NCI-H1694 (cell line): ENCODE measurements at places on chromosomes 1 and 21.

DNA sequence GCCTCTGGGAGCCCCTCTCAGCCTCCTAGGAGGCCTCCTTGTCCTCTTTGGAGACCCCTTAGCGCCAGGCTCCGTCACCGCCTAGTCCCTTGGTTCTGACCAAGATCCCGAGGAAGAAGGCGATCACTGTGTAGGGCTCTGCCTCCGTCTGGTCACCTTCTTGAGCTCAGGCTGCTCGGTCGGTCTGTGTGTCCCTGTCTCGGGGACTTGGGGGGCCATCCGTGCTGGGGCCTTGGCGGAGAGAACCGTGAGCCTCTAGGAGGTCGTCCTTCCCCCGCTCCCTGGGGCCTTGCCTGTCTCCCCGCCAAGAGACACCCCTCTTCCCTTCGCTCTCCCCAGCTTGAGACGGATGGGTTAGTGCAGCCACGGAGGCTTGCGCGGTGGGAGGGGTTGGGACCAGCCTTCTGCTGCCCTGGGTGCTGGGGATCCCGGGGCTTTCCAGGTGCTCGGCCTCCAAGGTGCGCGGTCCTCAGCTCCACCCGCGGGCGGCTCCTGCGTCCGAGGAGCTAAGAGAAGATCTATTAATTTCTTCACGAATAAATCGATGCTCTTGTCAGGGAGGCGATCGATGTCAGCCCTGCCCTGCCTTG is 701 bp upstream of the INSRR start:
- no peak for DNase-seq

DNA sequence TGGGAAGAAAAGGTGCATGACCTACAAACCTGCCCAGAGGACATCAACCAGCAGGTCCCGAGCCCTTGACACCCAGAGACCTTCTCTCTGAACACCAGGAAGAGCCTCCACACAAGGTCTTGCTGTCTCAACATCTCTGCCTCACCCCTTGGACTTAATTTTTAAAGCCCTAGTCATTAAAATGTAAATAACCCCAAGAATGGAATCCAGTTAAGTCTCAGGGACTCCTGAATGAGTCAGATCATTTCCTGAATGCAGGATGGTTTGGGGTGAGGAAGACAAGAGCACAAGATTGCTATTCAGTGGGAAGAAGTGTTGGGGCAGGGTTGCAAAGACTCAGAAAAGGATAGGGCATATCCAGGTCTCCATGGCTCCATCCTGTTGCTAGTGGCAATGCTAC is 17.8 kb upstream of the GRIK3 start:
- no peak for DNase-seq

DNA sequence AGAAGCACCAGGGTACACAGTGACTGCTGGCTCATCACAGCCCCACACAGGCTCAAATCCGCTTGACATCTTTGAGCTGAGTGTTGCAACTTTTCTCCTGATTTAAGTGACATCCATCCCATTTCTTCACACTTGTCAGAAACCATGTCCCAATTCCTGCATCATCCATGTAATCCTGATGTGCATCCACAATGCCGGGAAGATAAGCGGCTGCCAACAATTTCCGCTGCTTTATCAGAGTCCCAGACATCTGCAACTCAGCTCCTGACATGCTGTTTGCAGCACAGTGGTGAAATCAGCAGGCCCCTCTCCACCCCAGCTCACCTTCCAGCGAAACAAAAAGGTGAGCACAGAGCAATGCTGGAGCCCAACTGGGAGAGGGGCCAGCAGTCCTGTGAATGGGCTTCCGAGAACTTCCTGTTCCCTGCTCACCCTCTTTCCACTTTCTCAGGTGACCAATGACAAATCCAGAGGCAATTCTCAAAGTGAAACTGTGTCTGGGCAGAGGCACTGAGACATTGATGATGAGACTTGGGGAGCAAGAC is 581.0 kb downstream of the AJAP1 start:
- no peak for DNase-seq

GRCh38 chr1:157580179-157580827 is 17.6 kb downstream of the FCRL4 start:
- DNase-seq, result peak; percentile 11

DNA sequence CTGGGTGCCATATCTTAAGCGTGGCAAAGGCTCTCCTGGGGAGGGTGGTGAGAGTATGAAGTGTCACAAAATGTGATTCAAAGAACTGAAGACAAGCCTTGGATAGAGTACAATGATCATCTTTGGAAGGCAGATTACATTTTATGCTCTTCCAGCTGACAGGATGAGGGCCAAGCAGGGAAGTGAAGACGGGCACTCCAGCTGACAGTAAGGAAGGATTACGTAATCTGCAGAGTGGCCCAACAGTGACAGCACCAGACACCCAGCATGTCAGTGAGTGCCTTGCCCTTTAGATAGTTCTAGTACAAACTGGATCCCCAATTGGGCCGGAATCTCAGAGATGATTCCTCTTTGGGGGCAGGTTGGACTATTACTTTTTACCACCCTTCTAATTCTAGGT is 52.7 kb downstream of the UBE2T start:
- no peak for DNase-seq

- DNase-seq, result no peak
These were observed 154.4 kb downstream of the FASLG start for GRCh38 chr1:172813330-172813729.

DNA sequence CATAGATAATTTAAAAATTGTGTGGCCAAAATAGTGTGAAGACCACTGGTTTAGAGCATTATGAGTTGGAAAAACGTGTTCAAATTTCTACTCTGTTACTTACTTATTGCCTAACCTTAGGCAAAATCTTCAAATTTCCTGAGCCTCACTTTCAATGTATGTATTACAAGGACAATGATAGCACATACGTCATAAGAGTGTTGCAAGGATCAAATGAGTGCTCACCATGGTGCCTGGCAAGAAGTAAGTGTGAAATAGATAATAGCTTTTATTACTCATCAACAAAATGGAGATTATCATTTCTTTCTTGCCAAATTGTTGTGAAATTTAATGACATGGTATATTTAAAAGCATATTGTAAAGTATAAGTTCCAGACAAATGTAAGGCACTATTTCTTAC is 57.2 kb downstream of the FH start:
- DNase-seq, result no peak

- no peak for DNase-seq
These were observed 5.9 kb upstream of the WDR64 start for GRCh38 chr1:241646201-241646600.

DNA sequence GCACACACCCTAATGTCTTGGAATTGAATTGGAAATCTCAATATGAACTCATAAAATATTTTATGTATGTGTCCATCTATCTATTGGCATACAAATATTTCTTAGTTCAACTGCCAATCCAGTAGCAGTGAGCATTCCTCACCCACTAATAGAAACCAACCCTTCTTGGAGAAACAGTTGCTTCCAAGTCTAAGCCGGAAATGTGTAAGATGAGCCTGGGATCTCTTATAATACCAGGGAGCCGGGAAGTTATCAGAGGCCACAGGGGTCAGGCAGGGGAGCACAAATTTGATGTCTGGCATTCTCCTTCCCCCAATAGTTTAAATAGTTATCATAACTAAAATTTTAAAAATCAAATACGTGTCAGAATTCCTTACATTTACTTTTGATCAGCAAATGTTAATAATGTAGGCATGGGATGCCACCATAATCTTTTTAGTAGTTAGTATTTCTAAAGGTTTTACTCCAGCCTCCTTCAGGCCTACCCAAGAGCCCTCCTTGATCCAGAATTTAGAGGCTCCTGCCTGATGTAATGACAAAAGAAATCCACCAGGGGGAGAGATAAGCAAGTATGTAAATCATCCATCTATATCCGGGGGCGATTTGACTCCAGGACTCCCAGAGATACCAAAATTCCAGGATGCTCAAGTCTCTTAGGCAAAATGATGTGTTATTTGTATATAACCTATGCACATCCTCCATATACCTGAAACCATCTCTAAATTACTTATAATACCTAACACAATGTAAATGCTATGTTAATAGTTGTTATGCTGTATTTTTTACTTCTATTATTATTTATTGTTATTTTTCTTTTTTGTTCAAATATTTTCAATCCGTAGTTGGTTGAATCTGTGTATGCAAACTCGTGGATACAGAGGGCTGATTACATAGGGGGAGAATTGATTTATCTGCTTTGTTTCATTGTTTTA is 218.7 kb upstream of the COA6 start:
- peak; percentile 70 for DNase-seq

GRCh38 chr21:37751268-37751975 is 164.8 kb downstream of the KCNJ6 start:
- no peak for DNase-seq

DNA sequence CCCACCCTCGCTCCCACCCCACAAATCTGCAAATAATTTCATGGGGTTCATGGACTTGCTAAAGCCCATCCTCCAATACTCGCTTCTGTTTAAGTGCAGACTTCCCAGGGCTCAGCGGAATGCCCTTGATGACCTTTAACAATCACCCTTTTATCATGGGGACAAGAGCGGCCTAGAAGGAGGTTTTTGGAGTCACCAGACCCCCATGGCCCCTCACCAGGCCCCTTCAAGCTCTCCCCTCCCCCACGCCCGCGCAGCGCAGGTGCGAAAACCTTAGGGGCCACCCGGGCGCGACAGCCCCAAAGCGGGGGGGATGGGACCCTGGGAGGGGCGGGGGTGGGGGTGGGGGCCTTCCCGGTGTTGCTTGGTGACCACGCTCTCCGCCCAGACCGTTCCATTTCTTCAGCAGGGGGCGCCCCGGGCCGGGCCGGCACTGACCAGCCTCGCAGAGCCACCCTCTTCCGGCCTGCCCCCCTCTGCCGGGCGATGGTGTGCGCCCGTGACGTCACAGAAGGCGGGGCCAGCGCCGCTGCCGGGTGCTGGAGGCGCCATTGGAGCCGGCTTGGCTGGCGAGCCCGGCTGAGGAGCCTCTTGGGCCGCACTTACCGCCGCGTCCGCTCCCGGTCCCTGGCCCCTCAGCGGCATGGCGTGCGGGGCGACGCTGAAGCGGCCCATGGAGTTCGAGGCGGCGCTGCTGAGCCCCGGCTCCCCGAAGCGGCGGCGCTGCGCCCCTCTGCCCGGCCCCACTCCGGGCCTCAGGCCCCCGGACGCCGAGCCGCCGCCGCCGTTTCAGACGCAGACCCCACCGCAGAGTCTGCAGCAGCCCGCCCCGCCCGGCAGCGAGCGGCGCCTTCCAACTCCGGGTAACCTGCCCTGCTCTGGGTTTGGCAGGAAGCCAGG is at the start of gene AKIRIN1:
Gene AKIRIN1 (plus strand): TSS at position 539 of the 900 bp plus-strand sequence. CDS start 105 bp downstream, at position 644.
- peak; percentile 67 for DNase-seq

GRCh38 chr1:244280859-244281258 is 170.8 kb downstream of the ADSS2 start:
- DNase-seq, result no peak

- DNase-seq, result no peak
These were observed 42.5 kb upstream of the SLC19A1 start for GRCh38 chr21:45584786-45585185.

DNA sequence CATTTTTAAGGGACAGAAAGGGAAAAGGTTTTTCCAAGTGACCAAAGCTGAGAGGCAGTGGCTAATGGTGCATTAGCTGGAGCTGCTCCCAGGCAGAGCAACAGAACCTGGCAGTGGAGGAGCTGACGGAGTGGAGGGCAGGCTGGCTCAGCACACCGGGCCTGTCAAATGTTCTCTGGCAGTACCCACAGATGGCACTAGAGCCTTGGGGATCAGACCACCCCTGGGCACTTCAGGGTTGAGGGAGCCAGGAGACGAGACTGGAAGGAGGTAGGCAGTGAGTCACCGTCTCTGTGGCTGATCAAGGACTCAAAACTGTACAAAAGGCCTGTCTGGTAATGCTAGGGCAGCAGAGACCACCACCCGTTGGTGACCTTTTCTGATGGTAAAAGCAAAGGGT is 121.7 kb upstream of the KIAA0040 start:
- no peak for DNase-seq

DNA sequence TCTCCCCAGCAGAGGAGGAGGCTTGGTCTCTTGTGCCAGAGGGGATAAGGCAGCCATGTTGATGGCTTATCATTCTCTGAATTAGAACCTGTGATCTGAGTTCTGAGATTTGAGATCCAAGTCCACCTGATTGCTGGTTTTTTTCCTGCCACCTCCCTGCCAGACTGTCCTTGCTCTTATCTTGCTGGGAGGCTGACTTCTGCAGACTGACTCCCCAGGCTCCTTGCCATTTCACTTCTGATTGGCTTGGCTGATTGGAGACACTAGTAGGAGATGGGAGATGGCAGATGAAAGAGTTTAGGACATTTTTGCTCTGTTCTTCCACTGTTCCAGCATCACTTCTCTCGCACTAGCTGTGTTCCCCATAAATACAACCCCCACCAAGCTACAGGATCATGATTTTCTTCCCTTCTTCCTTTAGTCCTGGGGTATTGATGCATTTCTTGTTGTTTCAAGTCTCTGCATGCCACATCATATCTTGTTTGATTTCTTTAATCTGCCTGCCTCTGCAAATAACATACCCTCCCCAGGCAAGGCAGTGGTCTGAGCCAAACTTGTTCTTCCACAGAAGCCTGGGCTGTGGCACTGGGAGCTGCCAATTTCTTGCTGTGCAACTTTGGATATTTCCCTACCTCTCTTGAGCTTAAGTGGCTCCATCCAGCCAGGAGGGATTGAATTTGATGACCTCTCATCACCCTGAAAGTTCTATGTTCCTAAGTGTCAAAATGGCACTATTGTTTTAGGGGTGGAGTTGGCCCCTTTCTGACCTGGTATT is 963 bp upstream of the CYP4B1 start:
- no peak for DNase-seq

GRCh38 chr1:10813799-10814198 is 17.4 kb upstream of the CASZ1 start:
- no peak for DNase-seq

GRCh38 chr1:241610056-241610815 is 29.9 kb downstream of the CHML start:
- DNase-seq, result peak; percentile 64

DNA sequence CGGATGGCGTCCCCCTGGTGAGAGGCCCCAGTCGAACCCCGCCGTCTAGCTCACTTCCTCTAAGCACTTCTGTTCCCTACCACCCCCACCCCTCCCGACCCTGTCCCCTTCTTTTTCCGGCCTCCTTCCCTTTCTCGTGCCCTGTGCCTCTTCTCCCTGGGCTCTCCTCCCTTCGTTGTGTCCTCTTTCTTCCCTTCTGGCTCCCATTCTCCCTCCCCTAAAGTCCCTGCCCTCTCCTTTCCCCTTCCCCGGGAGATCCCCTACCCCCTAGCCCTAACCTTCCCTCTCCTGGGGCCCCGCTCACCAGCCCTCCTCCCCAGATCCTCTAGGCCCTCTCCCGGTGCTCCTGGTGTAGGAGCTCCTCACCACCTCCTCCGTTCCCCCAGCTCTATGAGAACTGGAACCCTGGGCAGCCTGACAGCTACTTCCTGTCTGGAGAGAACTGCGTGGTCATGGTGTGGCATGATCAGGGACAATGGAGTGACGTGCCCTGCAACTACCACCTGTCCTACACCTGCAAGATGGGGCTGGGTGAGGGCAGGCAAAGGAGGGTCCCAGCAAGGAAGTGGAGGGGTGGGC is 15.9 kb downstream of the BCAN start:
- DNase-seq, result no peak

GRCh38 chr1:242318140-242318539 is 206.4 kb downstream of the PLD5 start:
- no peak for DNase-seq

GRCh38 chr1:247966532-247967204 is 1.6 kb downstream of the OR2AK2 start:
- DNase-seq, result no peak
